AG04449 (cell line): ENCODE measurements at places on chromosomes 3 and 15.

DNA sequence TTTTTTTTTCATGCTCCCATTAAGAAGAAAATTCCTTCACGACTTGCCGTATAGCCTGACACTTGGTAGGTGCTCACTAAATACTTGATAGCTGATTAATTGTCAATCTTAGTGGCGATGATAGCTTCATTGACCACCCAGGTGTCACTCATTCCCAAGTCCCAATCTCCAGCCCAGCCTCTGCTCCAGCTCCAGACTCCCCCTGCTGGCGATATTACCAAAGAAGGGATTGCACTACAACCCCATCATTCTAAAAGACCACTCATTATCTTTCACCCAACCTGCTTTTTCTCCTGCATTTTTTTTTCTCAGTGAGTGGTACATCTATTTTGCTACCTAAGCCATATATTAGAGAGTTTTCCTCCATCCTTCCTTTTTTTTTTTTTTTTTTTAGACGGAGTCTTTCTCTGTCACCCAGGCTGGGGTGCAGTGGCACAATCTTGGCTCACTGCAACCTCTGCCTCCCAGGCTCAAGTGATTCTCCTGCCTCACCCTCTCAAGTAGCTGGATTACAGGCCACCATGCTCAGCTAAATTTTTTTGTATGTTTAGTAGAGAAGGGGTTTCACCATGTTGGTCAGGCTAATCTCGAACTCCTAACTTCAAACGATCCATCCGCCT is 19.5 kb upstream of the COMMD2 start:
- DNase-seq, result no peak

DNA sequence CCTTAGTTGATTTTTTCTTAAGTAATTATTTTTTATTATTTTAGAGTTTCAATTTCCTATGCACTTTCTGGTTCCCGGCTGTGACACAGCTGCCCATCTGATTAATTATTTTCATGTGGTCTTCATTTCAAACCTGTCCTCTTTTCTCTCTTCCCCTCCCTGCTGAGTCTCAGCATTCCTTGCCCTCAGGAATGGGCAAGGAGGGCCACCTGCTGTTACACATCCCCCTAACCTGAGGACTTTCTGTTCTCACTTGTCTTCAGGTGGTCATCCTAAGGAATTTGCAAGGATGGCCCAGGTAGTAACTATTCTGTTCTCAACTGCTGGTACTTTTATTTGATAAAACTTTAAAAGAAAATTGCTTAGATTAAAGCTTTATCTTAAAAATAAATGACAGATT is 545.0 kb downstream of the OTOL1 start:
- DNase-seq, result no peak

DNA sequence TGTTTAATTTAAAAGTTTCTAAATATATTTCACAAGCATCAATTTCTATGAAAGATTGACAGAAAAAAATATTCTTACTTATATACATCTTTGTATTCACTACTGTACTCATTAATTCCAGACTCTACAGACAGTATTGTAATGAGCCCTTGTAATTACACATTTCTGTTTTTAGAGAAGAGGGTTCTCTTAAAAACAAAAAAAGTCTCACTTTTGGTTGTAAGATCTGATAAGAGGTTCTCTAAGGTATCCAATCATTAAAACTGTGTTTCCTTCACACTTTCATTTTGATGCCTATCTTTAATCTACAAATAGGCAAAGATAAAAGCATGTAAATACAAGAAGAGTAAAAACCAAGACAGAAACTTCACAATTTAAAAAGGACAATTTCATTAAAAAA is 75.6 kb downstream of the FBXL22 start:
- DNase-seq, result no peak

GRCh38 chr15:33242669-33243191 is 48.2 kb upstream of the FMN1 start:
- no peak for DNase-seq

DNA sequence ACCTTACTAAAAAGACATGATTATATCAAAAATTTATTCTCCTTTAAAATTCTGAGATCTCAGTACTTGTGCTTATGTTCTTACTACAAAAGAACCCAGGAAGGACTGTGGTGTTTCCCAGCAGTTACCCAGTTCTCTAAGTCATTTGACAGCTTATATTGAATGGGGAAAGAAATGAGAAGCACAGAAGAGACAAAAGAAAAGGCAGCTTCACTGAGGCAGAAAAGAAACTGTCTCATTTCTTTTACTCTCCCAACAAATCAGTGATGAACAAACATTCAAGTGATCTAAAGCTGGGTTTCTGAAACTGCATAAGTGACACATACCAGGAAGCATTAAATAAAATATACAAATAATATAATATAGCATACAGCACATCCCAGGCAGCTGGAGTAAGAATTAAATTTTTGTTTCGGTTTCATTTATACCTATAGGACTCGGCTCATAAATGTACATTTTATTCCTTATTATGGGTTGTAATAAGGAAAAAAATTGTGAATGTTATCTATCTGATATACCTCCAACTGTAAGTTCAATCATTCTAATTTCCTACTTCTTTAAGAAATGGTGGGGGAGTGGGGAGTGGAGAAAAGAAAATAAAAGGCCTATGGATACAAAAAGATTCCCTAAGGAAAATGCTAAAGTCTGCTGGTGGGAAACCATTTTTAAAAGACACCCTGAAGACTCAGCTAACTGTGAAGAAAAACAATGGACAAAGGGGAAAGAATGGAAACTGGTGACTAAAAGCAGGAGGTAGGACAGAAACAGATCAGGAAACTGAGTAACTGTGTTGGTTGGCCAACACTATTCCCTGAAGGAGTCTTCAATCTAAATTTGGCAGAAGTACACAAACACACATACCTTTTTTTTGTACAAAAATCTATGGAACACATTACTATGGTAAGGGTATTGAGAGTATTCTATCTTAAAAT is 156.8 kb downstream of the TBC1D5 start:
- DNase-seq, result no peak

DNA sequence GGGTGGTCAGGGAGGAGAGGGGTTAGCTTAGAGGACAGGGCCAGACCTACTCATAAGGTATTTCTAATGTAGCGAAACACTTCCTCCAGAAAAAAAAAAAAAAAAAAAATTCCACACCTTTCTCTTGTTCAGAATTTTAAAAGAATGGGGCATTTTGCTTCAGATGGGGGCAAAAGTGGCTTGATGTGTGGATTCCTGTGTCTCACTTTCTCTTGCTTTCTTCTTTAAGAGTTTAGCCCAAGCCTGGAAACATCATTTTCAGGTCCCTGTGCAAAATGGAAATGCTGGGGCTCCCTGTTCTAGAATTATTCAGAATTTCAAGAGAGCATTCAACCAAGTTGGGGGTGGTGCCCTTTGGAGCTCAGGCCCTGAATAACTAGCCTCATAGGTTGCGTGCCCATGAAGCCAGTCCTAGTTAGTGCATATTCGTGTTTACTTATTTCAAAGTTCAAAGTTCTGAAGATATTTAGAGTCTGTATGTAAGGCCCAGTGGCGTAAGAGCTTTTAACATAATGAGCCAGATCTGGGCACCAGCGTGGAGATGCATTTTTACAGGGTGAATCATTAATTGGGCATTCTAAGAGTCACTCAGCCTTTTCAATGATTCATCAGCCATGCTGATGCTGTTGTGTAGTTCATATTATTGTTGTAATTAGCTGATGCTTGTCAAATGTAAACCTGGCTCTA is 104.5 kb downstream of the RPLP1 start:
- DNase-seq, result peak; percentile 92

DNA sequence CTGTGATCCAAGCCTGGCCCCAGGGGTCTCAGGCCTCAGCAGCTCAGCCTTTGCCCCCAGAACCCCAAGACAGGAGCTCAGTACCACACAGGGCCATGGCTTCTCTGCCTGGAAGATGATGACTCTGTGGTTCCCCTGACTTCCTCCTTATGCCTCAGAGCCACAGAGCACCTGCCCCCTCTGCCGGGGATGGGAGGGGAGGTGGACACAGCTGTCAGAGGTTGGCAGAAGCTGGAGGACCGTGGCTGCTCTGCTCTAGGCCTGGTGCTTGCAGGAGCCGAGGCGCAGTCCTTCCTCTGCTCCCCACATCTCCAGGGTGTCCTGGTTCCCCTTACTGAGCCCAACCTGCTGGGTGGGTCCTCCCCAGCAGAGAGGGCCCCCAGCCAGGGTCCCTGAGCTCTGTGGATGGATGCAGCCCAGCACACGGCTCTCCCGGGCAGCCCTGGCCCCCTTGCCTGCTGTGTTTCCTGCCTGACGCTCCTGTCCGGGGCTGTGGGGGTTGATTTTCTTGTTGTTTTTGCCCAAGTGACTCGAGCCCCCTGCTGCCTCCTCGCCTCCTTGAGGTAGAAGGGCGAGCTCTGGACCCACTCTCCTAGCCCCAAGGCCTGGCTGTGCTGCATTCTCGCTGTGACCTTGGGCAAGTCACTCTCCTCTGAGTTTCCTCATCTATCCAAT is 36.6 kb downstream of the PSTPIP1 start:
- no peak for DNase-seq

DNA sequence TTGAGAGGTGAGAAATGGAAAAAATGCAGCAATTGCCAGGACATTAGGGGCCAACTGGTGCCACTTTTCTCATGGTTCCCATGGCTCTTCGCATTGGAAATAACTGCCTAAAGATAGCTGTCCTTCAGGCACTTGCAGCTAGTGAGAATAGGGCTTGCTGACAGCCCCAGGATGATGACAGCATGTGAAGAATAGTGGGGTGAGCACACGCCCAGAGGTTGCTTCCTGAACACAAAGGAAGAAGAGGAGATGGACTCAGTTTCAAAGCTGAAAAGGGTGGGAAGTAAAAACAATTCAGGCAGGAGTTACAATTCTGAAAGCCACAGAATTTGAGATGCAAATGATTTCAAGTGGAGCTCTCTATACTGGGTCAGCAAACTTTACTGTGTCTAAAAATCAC is 45.6 kb downstream of the TNFAIP8L3 start:
- no peak for DNase-seq

- DNase-seq, result no peak
Observed at GRCh38 chr3:69997631-69998307, 1.8 kb upstream of the SAMMSON start.

DNA sequence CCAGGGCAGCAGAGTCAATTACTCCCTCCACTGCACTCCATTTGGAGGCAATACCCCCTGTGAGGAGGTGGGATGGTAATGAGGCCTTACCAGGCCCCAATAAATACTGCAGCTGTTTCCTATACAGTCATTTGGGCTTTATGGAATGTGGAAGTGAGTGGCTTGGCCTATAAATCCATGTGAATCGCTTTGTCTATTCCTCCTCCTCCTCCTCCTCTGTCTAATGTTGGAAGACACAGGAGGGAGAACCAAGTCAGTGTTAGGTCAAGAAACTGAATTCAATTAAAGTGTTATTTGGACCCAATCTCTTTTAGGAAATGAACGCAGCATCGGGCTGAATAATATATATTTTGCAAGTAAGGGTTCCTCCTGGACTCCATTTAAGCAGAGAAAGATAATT is 17.3 kb upstream of the SRGAP3 start:
- DNase-seq, result no peak

DNA sequence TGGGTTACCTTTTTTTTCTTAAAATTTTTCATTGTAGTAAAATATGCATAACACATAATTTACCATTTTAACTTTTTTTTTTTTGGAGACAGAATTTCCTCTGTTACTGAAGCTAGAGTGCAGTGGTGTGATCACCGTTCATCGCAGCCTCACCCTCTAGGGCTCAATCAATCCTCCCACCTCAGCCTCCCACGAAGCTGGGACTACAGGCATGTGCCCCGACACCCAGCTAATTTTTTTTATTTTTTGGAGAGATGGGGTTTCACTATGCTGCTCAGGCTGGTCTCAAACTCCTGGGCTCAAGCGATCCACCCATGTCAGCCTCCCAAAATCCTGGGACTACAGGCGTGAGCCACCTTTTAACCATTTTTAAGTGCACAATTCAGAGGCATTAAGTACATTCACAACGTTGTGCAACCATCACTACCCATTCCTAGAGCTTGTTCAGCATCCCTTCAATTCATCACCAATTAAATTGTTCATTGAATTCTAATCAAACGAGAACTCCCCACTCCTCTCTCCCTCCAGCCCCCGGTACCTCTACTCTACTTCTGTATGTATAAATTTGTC is 44.6 kb downstream of the BHLHE40 start:
- no peak for DNase-seq

DNA sequence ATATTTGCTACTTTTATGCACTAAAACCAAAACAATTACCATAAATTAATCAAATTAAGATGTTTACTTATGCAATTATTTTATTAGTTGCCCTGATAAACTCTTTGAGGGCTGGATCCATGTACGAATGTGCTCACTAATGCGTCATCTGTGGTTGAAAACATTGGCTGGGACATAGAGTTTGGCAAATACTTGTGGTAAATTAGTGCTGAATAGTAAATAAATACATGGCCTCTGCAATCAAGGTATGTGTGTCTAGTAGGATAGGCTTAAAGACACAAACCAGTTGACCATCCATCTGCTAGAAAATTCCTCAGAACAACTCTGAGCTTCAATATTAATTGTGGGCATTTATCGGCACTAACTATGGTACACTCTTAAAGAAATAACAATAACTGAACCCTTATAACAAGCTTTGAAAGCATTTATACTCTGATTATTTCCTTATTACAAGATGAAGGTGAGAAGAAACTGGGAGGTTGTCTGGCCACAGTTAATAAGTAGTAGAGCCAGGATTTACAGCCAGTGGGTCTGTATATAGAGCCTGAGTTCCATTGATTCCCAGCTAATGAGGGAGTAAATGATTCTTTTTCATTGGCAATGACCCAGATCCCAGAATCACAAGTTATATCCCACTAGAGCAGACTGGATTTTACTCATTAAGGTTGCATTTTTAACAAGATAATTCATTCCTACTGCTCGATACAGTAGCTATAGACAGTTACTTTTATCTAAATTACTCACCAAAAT is 169.5 kb upstream of the CNTN6 start:
- DNase-seq, result no peak

GRCh38 chr3:126773167-126773566 is 69.1 kb downstream of the CHCHD6 start:
- DNase-seq, result no peak

DNA sequence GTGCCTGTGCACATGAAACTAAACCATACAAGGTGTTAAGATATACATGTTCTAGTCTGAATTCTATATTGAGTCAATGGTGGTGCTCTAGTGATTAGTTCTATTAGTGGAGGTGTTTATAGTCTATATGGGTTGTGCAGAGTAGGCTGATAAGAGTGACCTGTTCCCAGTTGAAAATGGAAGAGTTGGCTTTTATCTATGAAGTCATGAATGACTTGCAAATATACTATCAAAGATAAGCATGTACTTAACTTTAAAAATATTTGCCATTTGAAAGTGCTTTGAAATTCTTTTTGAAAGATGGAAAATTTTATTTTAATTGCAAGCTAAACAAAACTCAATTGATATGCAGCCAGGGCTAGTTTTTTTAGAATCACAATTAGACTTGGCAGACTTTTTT is 150.6 kb upstream of the SGO1 start:
- DNase-seq, result no peak

DNA sequence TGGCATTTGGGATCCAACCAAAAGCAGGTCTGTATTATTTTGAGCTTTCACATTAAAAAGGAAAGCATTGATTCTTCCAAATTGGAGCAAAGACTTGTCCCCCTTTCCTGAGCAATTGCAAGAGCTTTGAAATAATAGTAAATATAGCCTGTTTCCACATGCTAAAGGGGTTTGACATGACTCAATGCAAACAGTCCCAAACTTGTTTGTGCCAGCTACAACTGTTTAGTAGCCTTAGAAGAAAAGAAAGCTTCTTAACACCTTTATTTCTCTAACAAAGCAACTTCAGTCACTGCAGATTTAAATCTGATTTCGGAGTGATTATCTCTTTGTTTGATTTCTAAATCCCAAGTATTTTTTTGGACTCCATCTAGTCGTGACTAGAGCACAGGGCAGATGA is 180.2 kb downstream of the SEMA6D start:
- no peak for DNase-seq
